ENCODE measurements at places on chromosomes 1 and 21.

DNA sequence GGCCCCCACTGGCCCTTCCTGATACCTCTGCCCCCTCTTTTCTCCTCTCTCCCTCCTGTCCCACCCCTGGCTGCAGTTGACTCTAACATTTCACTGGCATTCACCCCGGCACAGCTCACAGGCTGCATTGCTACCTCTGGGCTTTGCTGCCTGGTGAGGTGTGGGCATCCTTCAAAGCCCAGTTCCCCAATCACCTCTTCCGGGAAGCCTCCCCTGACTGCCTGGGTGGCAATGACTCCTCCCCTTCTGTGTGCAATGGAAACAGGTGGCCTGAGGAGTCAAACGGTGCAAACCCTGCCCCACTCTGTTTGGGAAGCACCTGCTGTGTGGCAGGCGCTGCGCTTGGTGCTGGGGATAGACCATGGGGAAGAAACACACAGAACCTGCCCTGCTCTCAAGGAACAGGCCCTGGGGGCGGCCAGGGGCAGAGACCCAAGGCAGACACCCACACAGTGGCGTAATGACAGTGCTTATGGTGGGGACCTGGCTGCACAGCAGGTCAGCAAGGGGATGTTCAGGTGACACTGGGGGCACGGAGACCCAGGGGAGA lies 39.3 kb upstream of the POFUT2 start:
- no peak overlapping the region for H3K4me3 ChIP-seq
- DNase-seq = no peak
- no peaks in the 10 kb centered on the region for H3K27me3 ChIP-seq

GRCh38 chr1:186834399-186834958 lies 5.7 kb downstream of the PLA2G4A start:
- H3K36me3 ChIP-seq = no peaks in the 10 kb centered on the region
- no peak for DNase-seq
- H3K4me3 ChIP-seq = no peak overlapping the region
- peaks cover 36% of the 10 kb centered on the region for H3K4me1 ChIP-seq
- no peak overlapping the region for H3K27ac ChIP-seq
- H3K27me3 ChIP-seq = no peaks in the 10 kb centered on the region

DNA sequence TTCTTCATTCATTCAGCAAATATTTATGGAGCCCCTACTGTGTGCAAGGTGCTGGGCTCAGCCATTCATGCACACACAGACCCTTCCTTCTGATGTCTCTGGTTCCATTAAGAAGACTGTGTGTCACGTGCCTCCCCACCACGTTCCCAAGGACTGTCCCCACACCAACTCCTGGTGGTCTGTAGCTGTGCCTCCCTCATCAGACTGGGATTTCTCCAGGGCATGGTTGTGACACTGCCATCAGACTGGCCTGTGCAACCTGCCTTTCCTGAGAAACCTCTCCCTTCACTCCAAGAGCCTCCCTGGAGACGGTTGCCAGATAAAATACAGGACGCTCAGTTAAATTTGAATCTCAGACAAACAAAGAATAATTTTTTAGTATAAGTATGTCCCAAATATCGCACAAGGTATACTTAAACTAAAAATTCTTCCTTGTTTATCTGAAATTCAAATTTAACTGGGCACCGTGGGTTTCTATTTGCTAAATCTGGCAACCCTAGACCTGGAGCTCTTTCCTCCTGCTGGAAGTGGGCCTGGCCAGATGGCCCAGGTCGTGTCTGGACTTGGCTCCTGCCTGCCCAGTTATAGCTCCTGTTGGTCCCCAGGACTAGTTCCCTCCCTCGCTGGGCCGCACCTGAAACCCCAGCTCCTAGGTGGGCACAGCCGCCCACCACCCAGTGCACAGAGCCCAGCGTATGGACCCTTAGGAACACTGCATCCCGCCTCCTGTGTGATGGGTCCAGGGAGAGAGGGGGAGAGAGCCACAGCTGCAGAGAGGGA lies 76.9 kb downstream of the RAP1GAP start:
- no peak for DNase-seq
- peaks cover 7% of the 10 kb centered on the region for H3K4me1 ChIP-seq
- no peaks in the 10 kb centered on the region for H3K36me3 ChIP-seq
- no peak overlapping the region for H3K4me3 ChIP-seq

GRCh38 chr1:68449901-68450300 lies at the start of gene RPE65:
Gene RPE65 (minus strand): TSS chr1:68449954. CDS start chr1:68449905, 49 bp downstream.
- no peaks in the 10 kb centered on the region for H3K27me3 ChIP-seq
- H3K27ac ChIP-seq = no peak within 1 kb of the TSS
- DNase-seq = no peak
- H3K4me3 ChIP-seq = no peak within 1 kb of the TSS

- no peak for DNase-seq
- H3K4me3 ChIP-seq = no peak overlapping the region
- no peak overlapping the region for H3K27ac ChIP-seq
- peaks cover 7% of the 10 kb centered on the region for H3K4me1 ChIP-seq
- H3K27me3 ChIP-seq = no peaks in the 10 kb centered on the region
- H3K36me3 ChIP-seq = no peaks in the 10 kb centered on the region
These were observed 113.9 kb upstream of the DPT start for GRCh38 chr1:168842916-168843315.

DNA sequence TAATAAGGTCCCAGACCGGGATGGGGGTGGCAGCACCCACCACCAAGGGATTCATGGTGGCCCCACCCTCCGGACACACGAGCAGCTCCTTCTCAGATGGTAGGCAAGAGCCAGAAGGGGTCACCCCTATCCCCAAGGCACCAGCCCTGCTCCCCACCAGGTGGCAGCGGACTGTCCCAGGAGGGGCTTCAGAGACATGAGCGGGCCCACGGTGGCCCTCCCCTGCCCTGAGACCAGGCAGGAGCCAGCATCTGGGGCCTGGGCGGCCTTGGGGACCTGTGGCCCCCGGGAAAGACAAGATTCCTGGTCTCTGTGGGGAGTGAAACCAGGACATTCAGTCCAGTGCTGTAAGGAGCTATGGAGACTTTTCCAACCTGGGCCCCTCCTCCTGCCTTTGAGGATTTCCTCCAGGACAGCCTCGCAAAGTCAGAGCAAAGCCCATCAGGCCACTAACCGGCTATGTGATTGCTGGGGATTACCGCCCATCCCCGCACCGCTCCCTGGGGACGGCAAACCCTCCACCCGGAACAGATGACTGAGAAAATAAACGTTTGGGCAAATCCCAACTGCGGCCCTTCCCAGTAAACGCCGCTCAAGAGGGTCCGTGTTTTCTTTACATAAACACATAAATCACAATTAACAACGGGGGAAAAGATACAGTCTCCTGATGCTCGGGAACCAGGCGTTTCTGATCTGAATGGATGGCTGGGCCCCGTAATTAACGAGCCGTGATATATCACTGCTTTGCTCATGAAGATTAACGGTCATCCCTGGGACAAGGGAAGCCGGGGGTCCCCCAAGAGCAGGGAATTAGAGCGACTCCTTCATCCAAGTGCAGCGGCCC lies 50.9 kb upstream of the ARHGEF16 start:
- no peak overlapping the region for H3K27ac ChIP-seq
- H3K36me3 ChIP-seq = no peaks in the 10 kb centered on the region
- H3K4me1 ChIP-seq = peaks cover 28% of the 10 kb centered on the region
- DNase-seq = no peak

GRCh38 chr1:212973426-212973825 lies 23.1 kb downstream of the VASH2 start:
- H3K27ac ChIP-seq = no peak overlapping the region
- peaks cover 61% of the 10 kb centered on the region for H3K36me3 ChIP-seq
- H3K4me1 ChIP-seq = peaks cover 10% of the 10 kb centered on the region
- no peak overlapping the region for H3K4me3 ChIP-seq
- no peaks in the 10 kb centered on the region for H3K27me3 ChIP-seq

Data from mesothelial cell of epicardium (in vitro differentiated cells).